Astrocyte of the hippocampus (primary cell): ENCODE measurements at places on chromosomes 3 and 15.

DNA sequence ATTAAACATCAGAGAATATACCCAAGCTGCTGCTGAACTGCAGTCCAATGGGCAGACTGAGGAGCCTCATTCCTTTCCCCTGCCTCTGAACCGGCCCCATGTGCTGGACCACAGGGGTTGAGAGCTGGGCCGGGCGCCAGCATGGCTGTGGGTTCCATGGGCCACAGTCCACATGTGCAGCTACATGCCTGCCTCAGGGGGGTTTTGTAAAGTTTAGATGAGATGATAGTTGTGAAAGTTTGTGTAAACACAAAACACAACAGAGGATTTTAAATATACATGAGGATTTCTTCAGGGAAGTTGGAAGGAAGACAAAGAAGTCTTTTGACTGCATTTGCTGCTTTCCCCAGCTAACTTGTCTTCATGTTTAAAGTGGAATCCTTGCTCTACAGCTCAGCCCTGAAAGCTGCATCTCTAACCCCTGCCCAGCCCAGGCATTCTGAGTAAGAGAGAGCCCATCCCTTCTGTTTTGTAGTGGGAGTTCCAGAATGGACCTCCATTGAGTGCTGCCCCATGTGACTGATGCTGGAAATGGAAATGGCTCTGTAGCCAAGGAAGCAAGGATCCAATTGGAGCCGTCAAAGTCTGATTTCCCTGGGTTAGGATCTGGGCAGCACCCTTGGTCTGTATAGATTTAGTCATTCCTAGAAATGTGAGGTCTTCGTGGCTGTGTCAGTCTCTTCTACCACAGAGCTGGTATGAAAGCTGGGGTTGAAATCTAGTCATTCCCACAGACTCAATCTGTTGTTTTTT is 17.5 kb downstream of the SLC12A8 start:
- peak; percentile 94 for DNase-seq

DNA sequence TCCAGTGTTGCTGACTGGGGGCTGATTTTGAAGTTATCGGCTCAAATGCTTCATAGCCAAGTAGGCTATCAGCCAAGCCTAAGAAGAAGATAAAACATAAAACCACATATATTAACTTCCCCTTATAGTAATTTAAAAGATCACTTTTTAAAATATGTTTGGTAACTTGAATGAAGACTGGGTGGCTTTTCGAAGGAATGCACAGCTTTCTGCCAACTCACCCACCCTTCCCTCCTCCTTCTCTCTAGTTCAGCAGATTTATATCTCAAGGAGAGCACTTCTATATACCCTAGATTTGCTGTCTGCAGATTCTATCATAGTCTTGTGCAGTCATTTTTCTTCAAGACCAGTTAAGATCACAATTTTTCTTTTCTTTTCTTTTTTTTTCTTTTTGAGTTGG is 189.4 kb upstream of the CHRM5 start:
- no peak for DNase-seq

DNA sequence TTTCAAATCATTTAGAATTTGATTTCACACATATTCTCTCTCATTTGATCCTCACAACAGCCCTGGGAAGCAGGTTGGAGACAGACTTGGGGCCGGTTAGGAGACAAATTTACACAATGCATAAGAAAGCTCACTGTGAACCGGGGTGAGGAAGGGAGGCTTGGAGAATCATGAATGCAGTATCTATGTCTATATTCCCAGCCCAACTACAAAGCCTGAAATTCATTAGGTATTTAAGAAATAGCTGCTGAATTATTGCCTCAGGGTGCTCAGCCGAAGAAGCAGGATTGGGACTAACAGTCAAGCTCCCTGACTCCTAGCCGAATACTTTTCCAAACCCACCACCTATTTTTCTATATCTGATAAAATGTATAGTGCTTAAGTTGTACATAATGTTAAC is 8.4 kb upstream of the GOLGA6C start:
- no peak for DNase-seq

- DNase-seq = no peak
Observed at GRCh38 chr15:97884513-97885131, 75.9 kb upstream of the ARRDC4 start.

DNA sequence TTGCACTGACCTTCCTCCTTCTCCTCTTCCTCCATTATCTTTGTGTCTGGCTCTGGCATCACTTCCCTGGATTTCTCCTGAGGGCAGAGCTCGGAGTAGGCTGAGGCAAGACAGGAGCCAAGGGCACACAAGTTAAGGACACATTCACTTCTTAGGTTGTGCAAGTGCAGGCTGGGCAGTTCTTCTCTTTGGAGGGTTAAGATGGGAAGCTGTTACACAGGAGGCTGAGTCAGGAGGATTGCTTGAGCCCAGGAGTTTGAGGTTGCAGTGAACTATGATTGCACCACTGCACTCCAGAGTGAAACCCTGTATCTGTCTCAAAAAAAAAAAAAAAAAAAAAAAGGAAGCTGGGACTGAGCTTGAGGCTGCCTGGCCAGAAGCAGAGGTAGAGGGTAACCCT is 176.2 kb upstream of the ANKRD28 start:
- DNase-seq = no peak
